GM12864 (cell line): ENCODE measurements at places on chromosomes 7 and 10.

DNA sequence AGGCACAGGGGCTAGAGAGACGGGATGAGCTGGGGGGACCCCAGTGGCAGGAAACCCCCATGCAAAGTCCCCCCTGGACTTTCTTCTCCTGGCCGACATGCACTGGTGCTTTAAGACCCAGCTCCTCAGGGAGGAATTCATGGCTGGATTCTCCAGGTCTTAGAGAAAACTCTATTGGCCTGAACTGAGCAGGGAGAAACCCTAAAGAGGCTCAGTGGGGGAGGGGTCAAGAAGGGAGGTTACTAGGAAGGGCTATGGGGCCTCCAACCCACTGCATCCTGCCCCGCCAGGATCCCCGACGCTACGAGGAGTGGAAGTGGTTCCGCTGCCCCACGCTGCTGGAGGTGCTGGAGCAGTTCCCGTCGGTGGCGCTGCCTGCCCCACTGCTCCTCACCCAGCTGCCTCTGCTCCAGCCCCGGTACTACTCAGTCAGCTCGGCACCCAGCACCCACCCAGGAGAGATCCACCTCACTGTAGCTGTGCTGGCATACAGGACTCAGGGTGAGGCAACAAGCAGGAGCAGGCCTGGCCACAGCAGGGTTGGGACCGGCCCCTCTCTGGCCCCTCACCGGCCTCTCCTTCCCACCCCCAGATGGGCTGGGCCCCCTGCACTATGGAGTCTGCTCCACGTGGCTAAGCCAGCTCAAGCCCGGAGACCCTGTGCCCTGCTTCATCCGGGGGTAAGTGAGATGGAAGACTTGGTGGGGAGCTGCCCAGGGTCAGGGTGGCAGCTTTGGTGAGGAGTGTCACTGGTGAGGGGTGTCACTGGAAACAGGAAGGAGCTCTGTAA lies 13.8 kb downstream of the ATG9B start:
- DNase-seq, result no peak

- DNase-seq, result no peak
Measured at GRCh38 chr7:21675255-21675654, 132.4 kb downstream of the DNAH11 start.

DNA sequence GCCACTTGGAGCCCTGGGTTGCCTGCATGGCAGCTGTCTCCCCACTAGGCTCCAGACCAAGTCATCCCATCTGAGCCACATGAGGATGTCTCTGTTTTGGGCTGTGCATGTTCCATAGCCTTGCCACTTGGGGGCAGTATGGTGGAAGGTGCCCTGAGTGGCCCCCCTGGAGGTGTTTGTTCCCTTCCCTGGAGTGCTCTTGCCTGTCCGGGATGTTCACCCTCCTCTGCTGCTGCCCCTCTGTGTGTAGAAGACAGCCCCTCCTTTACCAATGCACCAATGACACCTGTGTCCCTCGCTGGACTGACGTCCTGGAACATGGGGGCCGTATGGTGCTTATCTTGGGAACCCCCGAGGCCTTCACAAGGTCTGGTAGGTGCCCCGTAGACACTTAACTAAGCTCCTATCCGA lies 100.2 kb downstream of the ACTR3B start:
- DNase-seq, result no peak

DNA sequence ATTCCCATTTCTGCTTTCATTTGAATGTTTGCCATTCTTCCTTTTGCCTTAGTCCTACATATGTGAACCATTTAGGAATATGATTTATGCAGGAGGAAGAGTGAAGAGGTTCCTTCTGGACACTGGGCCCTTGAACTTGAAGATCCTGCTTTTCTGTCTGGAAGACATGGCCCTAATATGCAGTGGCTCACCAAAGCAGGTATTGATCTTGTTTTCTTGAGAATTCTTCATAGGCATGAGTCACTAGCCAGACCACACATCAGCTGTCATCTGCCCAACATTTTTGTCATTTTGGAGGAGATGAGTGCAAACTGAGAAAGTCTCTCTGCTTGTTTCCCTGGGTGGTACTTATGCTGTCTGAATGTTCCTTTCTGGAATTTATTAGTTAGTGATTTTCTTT lies 382.6 kb downstream of the LRMDA start:
- DNase-seq, result no peak

GRCh38 chr7:108253275-108254044 lies 123.3 kb upstream of the LAMB4 start:
- DNase-seq, result no peak

GRCh38 chr10:31484431-31485135 lies 165.6 kb downstream of the ZEB1 start:
- no peak for DNase-seq

DNA sequence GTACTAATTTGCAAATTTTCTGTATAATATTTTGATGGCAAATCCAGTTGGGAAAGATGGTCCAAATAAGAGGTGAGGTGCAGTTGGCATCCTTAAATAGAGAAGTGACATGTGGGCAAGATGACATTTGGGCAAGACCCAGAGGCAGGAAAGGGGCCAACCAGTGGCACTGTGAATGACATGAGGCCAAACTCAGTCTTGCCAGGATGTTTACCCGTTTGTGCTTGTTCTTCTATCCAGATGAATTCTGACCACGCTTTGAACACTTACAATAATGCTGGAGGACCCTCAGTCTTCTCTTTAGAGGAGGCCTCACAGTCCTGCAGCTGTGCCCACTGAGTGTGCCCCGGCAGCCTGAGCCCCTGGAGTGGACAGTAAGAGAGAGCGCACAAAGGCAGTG lies 45.1 kb downstream of the KCNMA1 start:
- no peak for DNase-seq

- no peak for DNase-seq
Measured at GRCh38 chr7:43038254-43038653, 74.2 kb upstream of the HECW1 start.
